ENCODE measurements at places on chromosomes 12 and 14.

DNA sequence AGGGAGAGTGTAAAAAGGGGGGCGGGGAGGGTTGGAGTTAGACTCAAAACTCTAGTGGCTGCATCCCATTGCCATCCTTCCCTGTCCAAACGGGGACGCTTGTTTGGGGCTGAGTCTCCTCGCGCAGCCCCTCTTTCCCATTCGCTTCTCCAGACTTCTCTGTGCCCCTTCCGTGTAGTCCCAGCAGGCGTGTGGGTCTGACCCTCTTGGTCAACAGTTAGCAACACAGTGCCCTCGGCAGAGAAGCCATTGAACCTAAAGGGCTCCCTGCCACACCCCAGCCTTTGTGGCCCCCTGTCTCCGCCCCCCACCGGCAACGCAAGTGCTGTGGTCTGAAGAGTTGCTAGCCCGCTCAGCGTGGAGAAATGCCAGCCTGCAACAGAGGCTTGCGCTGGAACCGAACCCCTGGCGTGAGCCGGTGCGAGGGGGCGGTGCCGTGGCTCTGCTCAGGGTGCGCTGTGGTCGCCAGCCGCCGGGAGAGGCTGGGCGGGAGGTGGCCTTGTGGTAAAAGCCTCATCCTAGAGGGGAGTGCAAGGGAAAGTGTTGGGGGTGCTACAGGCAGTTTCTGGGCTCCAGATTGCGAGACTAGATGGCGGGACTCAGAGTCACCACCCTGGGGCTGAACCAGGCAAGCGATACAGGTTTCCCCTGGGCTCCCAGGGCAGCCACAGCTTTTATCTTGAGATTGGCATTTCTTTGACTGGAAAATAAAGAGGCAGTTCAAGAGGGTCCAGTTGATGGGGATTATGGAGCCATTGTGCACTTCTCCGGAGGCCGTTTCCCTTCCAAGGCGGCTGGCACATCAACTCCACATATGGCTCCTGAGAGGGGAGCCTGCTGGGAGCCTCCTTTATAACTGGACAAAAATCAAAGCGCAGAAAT lies 2.1 kb downstream of the PLXNC1 start:
- no peak for DNase-seq

DNA sequence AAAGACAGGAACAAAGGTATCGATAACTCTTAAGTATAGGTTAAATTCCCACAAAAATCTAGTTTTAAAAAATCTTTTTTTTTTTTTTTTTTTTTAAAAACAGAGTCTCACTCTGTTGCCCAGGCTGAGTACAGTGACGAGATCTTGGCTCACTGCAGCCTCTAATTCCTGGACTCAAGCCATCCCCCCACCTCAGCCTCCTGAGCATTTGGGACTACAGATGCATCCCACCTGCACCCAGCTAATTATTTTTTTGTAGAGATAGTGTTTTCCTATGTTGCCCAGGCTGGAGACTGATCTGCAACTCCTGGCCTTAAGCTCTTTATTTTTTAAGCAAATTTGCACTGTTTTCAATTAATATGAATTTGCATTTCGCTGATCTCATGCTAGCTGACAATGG lies 9.8 kb downstream of the PSEN1 start:
- no peak for DNase-seq

- no peak for DNase-seq
Observed at GRCh38 chr12:98750511-98750910, 105.4 kb downstream of the APAF1 start.

DNA sequence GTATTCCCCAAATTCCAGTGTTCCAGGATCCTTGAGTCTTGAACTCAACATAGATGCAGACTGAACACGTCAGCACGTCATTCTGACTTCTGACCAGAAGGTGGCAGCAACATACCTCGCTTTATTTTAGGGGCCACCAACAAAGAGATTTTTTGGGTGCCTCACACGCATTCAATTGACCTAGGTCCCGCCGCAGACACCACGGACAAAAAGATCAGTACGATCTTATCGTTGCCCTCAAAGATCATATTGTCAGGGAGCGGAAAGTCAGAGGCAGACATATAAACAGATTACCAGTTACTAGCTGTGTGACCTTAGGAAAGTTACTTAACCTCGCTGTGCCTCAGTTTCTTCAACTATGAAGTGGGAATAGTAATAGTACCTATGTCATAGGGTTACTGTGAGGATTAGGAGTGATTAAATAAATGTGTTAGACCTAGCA lies 6.5 kb upstream of the PRPH start:
- peak; percentile 34 for DNase-seq

- no peak for DNase-seq
Observed at GRCh38 chr14:99803106-99803775, 10.0 kb downstream of the EML1 start.

GRCh38 chr14:105971593-105972500 lies 445.5 kb downstream of the TMEM121 start:
- no peak for DNase-seq

DNA sequence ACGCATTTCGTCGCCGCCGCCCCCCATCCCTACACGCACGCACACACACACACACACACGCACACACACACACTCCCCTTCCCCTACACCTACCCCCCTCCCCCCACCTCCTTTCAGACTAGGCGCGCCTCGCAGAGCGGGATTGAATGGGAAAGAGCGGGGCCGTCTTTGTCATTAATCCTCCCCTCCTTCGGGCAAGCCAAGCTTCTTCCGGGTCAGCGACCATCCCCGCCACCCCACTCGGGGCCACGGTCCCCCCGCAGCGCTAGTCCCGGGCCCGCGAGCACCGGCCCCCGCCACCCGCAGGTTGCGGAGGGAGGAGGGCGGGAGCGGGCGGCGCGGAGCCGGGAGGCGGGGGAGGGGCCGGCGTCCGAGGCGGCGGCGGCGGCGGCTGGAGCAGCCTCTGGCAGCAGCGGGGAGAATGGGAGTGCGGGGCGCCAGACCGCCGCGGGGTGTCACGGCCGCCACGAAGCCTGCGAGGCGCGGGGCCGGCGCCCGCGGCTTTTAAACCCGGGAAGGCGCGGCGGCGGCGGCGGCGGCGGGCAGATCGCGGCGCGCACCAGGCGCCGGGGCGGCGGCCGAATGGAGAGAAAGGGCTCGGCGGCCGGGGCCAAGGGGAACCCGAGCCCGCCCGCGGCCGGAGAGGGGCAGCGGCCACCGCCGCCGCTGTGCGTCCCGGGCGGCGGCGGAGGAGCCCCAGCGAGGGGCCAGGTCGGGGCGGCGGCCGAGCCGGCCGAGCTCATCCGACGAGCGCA lies at the start of gene TTC9:
TSS of gene TTC9 (plus strand) at position 369 of the 755 bp plus-strand sequence. CDS start at position 583, 214 bp downstream.
- no peak for DNase-seq

DNA sequence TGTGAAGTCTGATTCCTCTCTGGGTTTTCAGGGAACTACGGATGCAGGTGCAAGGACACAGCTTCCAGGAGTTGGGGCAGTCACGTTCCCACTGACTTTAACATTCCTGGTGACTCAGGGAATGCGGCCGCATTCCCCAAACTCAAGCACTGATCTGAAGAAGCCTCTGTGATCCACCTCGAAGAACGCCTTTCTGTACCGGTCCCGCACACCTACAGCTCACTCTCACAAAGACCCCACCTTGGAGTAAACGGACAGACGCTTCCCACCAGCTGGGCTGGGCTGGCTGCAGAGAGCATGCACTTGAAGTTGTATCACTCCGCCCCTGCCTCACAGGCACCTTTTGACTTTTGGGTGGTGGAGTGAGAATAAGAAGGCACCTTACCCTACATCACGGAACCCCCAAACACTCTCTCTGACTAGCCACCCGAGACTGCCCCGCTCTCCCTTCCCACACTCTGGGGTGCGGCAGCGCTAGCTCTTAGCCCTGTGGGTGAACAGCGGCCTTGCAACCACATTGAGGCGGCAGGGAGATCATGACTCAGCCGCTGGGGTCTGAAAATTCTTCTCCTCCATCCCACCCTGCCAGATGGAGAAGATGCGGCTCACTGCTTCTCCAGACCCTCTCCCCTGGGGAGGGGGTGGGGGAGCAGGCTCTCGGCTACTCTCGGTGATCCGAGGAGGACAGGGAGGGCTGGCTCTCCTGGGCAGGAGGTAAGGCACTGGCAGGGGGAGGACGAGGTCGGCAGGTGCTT lies 23.7 kb upstream of the HDAC7 start:
- DNase-seq = no peak

- DNase-seq = no peak
Observed at GRCh38 chr12:88336076-88336739, 194.1 kb downstream of the TMTC3 start.

- DNase-seq = no peak
Observed at GRCh38 chr14:56794557-56795283, 15.6 kb downstream of the OTX2 start.

All from astrocyte of the cerebellum (primary cell).